ENCODE measurements at places on chromosomes 1 and 21. TPM values are rescaled to one million over a fixed set of nuclear protein-coding genes. Genes with fewer than 3 reads are reported as not detected.

DNA sequence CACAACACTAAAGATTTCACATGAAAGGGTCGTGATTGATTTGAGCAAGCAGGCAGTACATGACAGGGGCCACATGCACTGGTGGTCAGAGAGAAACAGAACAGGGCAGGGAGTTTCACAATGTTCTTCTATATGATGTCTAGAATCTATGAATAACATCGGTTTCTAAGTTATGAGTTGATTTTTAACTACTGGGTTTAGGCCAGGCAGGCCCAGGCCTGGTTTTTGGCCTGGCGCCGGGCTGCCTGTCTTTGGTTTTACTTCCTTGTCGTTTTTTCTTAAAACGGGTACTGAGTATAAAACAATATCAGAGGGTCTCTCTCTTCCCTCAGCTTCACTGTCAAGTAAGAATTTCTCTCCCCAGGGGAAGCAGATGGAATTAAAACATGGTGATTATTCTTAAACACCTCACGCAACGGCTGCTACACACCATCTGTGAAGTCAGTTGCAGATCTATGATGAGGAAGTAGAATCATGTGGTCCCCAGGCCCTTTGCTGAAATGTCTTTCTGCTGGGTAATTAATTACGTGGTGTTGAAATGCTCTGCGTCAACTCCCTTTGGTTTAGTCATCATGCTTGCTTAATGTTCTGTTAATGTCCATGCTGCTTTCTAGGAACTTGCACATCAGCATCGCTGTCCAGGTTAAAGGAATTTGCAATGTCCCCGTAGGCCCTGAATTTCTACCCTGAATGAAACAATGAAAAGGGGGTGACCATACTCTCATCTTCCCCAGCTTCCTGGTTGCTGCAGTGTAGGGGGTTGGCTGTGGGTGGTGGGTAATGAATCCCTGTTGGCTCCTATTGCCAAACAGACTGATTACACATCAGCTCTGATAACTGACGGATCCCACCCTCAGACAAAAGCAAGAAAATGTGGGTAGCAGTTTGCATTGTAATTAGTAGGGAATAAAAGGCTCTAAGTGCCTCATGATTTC lies 70.3 kb downstream of the SERINC2 start:
- no peaks in the 10 kb centered on the region for H3K27me3 ChIP-seq
- no peaks in the 10 kb centered on the region for H3K36me3 ChIP-seq
- peak overlapping the region; percentile 55 for H3K27ac ChIP-seq

- H3K4me1 ChIP-seq: peaks cover 12% of the 10 kb centered on the region
- peaks cover 5% of the 10 kb centered on the region for H3K36me3 ChIP-seq
- DNase-seq: no peak
- H3K27ac ChIP-seq: peak overlapping the region; percentile 41
These were observed 19.6 kb upstream of the SDC3 start for GRCh38 chr1:30928171-30928570.

DNA sequence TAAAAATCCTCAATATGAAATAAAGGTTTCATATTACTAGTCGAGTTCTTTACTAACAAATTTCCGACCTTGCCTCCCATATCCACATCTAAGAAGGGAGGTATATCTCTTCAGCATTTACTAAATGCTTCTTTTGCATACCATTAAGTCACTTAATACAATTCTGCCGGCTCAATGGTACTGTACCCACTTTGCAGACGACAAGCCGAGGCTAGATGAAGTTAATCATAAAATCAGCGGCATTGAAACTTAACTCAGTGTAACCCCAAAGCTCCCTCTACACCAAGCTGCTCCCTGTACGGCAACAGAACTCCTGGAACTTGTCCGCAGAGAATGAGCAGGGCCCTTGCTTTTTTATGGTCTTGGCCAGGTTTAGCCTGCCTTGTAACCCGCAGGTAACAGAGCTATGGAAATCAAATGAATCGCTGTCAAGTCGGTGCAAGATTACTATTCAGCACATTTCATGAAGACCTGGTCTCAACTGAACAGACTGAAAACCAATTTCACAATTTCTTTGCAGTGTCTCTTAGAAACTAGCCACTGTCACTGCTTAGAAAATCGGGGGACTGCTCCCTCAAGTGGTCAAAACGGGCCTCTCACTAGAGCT lies 738 bp downstream of the INTS7 start:
- peak overlapping the region; percentile 57 for H3K4me3 ChIP-seq
- no peak for DNase-seq
- H3K36me3 ChIP-seq: no peaks in the 10 kb centered on the region
- no peaks in the 10 kb centered on the region for H3K27me3 ChIP-seq
- peak overlapping the region; percentile 85 for H3K27ac ChIP-seq

DNA sequence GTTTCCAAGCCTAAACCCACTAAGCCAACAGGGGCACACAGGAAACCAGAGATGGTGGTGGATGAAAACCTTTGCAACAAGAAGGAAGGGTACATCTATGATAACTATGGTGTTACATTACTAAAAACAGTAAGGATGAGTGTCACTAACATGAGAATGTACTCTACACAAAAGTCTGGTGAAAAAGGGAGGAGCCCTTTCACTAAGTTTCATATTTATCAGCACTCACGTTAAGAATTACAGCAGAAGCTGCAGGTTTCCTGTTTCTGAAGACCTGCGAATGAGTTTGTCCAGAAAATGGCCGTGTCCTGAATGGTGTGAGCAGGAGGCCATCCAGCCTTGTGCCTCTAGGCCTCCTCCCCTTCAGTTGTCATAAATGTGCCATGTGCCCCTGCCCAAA lies 17.8 kb downstream of the ABCG1 start:
- no peaks in the 10 kb centered on the region for H3K4me1 ChIP-seq
- no peaks in the 10 kb centered on the region for H3K27me3 ChIP-seq
- H3K27ac ChIP-seq: peak overlapping the region; percentile 90
- H3K4me3 ChIP-seq: no peak overlapping the region

- no peak for DNase-seq
- H3K27me3 ChIP-seq: no peaks in the 10 kb centered on the region
- H3K27ac ChIP-seq: peak overlapping the region; percentile 61
- peaks cover 25% of the 10 kb centered on the region for H3K4me1 ChIP-seq
- H3K4me3 ChIP-seq: no peak overlapping the region
- H3K36me3 ChIP-seq: peaks cover 27% of the 10 kb centered on the region
These were observed 56.5 kb upstream of the BMP8A start for GRCh38 chr1:39434797-39435395.

DNA sequence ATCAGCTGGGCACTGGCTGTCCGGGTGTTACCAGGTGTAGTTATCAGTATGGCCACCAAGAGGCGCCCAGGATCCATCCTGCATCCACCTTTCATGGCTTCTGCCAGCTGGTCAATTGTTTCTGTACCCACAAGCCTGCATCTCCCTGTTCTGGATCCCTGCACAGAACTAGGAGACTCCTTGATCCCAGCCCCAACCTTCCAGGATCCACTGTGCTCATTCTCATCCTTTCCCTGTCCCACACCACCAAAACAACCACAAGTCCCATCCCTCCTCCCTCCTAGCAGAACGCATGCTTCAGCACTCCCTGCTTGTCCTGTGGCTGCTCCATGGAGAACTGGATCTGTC lies 27.2 kb upstream of the FOXE3 start:
- no peaks in the 10 kb centered on the region for H3K36me3 ChIP-seq
- DNase-seq: peak; percentile 67
- no peaks in the 10 kb centered on the region for H3K4me1 ChIP-seq
- no peak overlapping the region for H3K4me3 ChIP-seq
- no peaks in the 10 kb centered on the region for H3K27me3 ChIP-seq

DNA sequence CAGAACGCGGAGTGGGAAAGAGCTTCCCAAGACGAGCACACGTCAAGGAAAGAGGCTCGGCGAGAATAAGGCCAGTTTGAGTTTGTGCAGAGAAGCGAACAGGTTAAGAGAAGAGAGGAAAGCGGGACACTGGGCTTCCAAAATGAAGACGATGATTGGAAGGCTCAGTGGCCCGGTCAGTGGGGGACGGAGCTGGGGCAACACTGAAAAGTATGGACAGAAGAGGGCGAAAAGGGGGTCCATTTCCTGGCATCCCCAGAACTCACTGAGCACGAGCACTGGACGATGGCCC lies 258 bp downstream of the CCT3 start:
- no peak for DNase-seq
- peak overlapping the region; percentile 70 for H3K4me3 ChIP-seq
- H3K4me1 ChIP-seq: peaks cover 27% of the 10 kb centered on the region
- peaks cover 14% of the 10 kb centered on the region for H3K36me3 ChIP-seq

- no peak for DNase-seq
- H3K36me3 ChIP-seq: no peaks in the 10 kb centered on the region
- peak overlapping the region; percentile 96 for H3K27ac ChIP-seq
- peaks cover 70% of the 10 kb centered on the region for H3K4me1 ChIP-seq
- H3K4me3 ChIP-seq: peak overlapping the region; percentile 80
- no peaks in the 10 kb centered on the region for H3K27me3 ChIP-seq
These were observed 1.5 kb downstream of the LYPLAL1 start for GRCh38 chr1:219175212-219175564.

- peak; percentile 27 for DNase-seq
- no peak overlapping the region for H3K4me3 ChIP-seq
- peaks cover 76% of the 10 kb centered on the region for H3K27me3 ChIP-seq
These were observed 223.7 kb upstream of the CSF3R start for GRCh38 chr1:36706416-36706815.

DNA sequence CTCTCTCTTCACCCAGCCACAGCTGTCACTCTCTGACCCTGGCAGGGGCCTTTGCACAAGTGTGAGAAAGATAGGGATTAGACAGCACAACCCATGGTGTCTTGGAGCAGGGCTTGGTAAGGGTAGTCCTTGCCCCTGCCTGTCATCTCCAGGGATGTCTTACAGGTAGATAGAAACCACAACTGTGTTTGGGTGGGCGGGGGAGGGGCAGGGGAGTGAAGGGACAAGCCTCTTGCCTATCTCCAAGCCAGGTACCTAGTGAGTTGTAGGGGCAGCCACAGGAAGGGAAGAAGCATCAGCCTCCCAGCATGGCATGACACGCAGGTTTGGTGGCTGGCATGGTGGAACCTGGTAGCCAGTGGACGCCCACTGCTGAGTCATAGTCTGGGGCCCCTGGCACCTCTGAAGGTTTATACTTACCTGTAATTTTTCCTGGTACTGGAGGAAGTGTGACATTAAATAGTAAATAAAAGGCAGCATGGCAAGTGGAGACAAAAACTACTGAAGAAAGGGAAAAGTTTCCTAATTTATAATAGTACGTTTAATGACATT lies 97.5 kb downstream of the CLEC20A start:
- no peak for DNase-seq
- no peaks in the 10 kb centered on the region for H3K36me3 ChIP-seq
- no peaks in the 10 kb centered on the region for H3K27me3 ChIP-seq
- H3K27ac ChIP-seq: no peak overlapping the region
- no peak overlapping the region for H3K4me3 ChIP-seq

DNA sequence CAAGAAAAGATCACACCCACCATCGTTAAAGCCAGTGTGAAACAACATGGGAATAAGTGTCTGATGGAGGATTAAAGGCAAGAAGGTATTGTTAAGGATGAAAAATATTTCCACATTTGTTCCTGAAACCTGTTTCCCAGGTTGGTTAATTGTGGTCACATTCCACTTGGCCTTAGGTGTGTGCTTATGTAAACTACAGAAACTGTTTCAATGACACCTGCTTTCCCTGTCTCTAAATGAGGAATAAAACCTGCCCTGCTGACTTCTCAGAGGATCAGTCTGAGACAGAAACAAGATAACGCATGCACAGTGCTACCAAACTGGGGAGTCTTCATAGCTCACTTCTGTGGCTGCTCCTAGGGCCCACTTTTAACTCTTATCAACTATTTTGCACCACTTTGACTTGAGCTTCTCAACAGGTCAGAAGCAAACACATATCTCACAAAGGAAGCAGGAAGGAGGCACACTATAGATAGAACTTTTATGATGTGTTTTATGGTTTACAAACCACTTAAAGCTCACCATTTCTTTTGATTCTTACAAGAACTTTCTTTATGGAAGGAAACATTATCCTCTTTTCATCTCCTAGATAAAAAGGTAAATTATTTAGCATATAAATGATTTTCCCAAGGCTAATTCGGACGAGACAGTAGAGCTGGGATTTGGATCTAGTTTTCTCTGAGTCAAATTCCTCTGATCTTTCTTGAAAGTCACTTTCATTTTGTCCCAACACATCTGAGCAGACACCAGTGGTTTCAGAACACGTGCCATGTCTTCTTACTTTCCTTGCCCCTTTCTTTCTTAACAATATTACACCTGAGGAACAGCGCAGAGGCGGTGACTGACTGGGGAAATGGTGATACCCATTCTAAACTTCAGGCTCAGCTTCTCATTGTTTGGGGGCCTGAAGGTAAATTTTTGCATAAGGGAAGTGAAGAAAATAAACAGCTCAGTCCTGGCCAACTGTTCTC lies 33.4 kb downstream of the CYP2J2 start:
- H3K36me3 ChIP-seq: no peaks in the 10 kb centered on the region
- no peaks in the 10 kb centered on the region for H3K4me1 ChIP-seq
- H3K27me3 ChIP-seq: no peaks in the 10 kb centered on the region
- H3K27ac ChIP-seq: no peak overlapping the region
- H3K4me3 ChIP-seq: no peak overlapping the region
- DNase-seq: no peak

Gene NIBAN1
- 384 TPM for total RNA-seq

Gene SUSD4
- 0.82 TPM for total RNA-seq

Gene TIE1
- total RNA-seq: 8.8 TPM

Data from sigmoid colon (tissue), 7 donors.